ENCODE measurements at places on chromosomes 6 and 20. TPM values are rescaled to one million over a fixed set of nuclear protein-coding genes. Genes with fewer than 3 reads are reported as not detected.
A peak's percentile ranks its signal among the peaks of the same experiment; 100 is the strongest.

GRCh38 chr6:51472745-51473487 lies 614.5 kb downstream of the PKHD1 start:
- H3K27me3 ChIP-seq: no peaks in the 10 kb centered on the region
- H3K27ac ChIP-seq: no peak overlapping the region
- no peaks in the 10 kb centered on the region for H3K4me1 ChIP-seq
- no peak for DNase-seq
- no peak overlapping the region for H3K4me3 ChIP-seq

DNA sequence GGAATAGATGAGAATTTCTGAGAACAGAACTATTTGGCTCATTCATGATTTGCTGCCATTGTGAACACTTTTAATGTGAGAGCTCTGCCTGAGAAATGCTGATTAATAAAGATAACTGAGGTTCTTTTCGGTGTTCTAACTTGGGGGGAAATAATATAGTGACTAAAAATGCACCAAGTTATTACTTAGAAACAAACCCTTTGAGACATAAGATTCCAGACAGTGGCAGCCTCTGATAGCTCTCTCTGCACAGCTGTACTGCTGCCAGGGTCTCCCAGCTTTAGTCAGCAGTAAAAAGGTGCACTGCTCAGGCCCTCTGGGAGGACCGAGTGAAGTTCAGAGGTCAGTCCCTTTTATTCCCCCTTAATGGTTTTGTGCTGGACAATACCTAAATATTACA lies 2.5 kb upstream of the PRDM1 start:
- peak overlapping the region; percentile 92 for H3K27ac ChIP-seq
- no peaks in the 10 kb centered on the region for H3K27me3 ChIP-seq
- H3K36me3 ChIP-seq: no peaks in the 10 kb centered on the region
- no peak for DNase-seq
- H3K4me3 ChIP-seq: no peak overlapping the region

KCNQ5 gene
- total RNA-seq: 0.33 TPM

GRM1 gene
- 0.16 TPM for total RNA-seq

GRCh38 chr6:15995493-15995892 lies 133.4 kb upstream of the MYLIP start:
- no peak for DNase-seq
- H3K36me3 ChIP-seq: no peaks in the 10 kb centered on the region
- H3K27me3 ChIP-seq: no peaks in the 10 kb centered on the region
- peak overlapping the region; percentile 40 for H3K27ac ChIP-seq
- no peaks in the 10 kb centered on the region for H3K4me1 ChIP-seq
- no peak overlapping the region for H3K4me3 ChIP-seq

DNA sequence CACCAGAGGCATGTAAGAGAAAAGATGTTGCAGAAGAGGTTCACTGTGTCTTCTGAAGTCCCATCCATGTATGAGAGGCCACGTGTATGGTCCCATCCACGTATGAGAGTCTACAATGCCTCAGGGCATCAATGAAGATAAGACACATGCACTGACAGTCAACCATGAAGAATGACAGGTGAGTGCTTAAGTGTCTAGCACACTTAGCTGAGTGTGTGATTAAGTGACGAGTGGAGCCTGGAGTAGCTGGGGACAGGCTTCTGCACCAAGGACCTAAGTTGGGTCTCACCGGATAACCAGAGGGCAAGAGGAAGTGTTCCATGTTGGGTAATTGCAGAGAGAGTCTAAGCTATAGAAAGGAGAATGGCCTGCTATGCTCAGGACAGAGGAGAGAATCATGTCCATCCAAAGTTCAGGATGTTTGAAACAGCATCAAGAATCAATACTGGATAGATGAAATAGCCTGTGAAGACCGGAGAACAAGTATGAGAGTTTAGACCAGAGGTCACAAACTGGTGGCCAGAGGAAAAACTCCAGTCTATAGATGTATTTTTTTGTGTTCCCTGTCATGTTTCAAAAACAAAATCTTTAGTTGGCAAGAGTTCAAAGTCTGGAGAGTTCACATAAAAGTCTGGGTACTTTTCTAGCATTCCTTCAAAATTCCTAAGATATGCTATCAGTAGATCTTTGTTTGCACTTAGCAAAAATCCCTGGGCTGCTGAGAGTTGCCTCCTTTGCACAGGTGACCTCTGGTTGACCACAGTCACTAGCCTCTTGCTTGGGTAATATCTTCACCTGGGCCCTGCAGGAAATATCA lies 165.8 kb downstream of the KIF16B start:
- no peak overlapping the region for H3K27ac ChIP-seq
- DNase-seq: no peak
- no peak overlapping the region for H3K4me3 ChIP-seq
- H3K4me1 ChIP-seq: no peaks in the 10 kb centered on the region
- no peaks in the 10 kb centered on the region for H3K27me3 ChIP-seq

GRCh38 chr6:139364302-139364981 lies 10.0 kb downstream of the CITED2 start:
- H3K36me3 ChIP-seq: no peaks in the 10 kb centered on the region
- H3K27me3 ChIP-seq: no peaks in the 10 kb centered on the region

DNA sequence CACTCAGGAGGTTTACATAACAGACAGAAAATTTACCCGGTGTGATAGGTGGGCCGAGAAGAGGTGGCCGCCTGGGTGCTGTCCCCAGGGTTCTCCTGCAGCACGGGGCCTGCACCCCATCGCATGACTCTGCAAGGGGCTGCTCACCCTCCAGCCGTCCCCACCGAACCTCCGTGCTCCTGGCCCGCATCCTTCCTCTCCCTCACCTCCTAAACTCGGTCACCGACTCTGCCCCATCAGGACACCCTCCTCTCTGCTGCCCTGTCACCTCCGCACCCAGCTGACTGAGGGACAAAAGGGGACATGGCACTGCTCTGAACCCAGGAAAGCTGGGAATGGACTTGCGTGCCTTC lies 147.6 kb downstream of the SYNDIG1 start:
- no peak overlapping the region for H3K27ac ChIP-seq
- H3K36me3 ChIP-seq: no peaks in the 10 kb centered on the region
- no peak for DNase-seq
- peaks cover 34% of the 10 kb centered on the region for H3K27me3 ChIP-seq
- no peaks in the 10 kb centered on the region for H3K4me1 ChIP-seq
- no peak overlapping the region for H3K4me3 ChIP-seq

- no peak for DNase-seq
- H3K4me3 ChIP-seq: no peak overlapping the region
- H3K27me3 ChIP-seq: no peaks in the 10 kb centered on the region
- no peaks in the 10 kb centered on the region for H3K4me1 ChIP-seq
Measured at GRCh38 chr6:146679386-146679785, 80.6 kb downstream of the ADGB start.

DNA sequence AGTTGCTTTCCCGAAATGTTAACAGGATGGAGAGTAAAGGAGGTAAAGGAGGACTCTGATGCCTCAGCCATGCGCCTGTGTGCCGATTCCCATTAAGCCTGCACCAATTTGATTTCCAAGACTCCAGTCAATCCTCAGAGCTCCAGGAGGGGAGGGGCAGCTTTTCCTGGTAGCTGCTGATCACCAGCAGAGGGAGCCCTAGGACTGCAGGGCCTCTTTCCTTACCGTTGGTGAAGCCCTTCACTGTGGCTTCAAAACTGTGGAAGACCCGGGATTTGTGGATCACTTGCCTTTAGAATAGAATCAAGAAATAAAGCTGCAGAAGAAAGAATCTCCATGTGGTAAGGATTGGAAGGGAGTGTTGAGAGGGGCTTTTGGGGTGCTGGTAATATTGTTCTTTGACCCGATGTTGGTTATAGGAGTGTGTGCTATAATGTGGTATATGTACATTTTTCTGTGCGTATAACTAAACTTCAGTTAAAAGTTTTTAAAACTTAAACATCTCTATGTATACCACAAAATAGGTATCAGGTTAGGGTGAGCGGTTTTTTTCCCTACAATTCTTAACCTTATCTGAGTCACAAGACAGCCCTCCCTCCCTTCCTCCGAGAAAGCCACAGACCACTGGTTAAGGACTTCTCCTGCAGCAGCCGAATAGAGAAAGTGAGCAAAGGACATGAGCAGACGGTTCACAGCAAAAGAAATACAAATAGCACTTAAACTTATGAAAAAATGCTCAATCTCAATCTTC lies 6.9 kb upstream of the OSER1 start:
- no peak overlapping the region for H3K4me3 ChIP-seq
- no peak overlapping the region for H3K27ac ChIP-seq
- H3K4me1 ChIP-seq: no peaks in the 10 kb centered on the region

SLC16A10 gene
- total RNA-seq: 5.4 TPM

- no peak overlapping the region for H3K27ac ChIP-seq
- H3K27me3 ChIP-seq: no peaks in the 10 kb centered on the region
- H3K4me3 ChIP-seq: no peak overlapping the region
- no peaks in the 10 kb centered on the region for H3K4me1 ChIP-seq
Measured at GRCh38 chr20:3350422-3350821, 57.0 kb downstream of the DNAAF9 start.

GRCh38 chr6:133040803-133041419 lies 200.2 kb upstream of the EYA4 start:
- H3K4me1 ChIP-seq: no peaks in the 10 kb centered on the region
- no peaks in the 10 kb centered on the region for H3K36me3 ChIP-seq
- no peak overlapping the region for H3K27ac ChIP-seq
- no peak overlapping the region for H3K4me3 ChIP-seq
- no peak for DNase-seq
- no peaks in the 10 kb centered on the region for H3K27me3 ChIP-seq

GRCh38 chr20:8074931-8075330 lies 55.4 kb upstream of the TMX4 start:
- no peak overlapping the region for H3K4me3 ChIP-seq
- no peak for DNase-seq
- no peaks in the 10 kb centered on the region for H3K36me3 ChIP-seq
- H3K27me3 ChIP-seq: no peaks in the 10 kb centered on the region

DNA sequence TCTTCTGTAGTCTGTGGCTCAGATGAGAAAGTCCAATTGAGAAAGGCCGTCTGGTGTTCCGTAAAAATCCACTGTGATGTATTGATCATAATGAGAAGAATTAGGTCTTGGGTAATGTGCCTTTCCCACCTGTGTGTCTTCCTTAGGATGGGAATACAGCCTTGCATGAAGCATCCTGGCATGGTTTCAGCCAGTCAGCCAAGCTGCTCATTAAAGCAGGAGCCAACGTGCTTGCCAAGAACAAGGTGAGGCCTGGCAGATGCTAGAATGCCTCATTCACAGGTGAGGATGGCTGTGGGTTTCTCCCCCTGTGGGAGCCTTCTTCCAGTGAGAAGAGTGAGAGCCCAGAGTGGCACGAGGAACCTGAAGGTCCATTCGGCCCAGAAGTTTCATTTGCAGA lies 32.7 kb downstream of the LYRM2 start:
- no peak for DNase-seq
- no peak overlapping the region for H3K4me3 ChIP-seq
- no peak overlapping the region for H3K27ac ChIP-seq
- no peaks in the 10 kb centered on the region for H3K36me3 ChIP-seq

DNA sequence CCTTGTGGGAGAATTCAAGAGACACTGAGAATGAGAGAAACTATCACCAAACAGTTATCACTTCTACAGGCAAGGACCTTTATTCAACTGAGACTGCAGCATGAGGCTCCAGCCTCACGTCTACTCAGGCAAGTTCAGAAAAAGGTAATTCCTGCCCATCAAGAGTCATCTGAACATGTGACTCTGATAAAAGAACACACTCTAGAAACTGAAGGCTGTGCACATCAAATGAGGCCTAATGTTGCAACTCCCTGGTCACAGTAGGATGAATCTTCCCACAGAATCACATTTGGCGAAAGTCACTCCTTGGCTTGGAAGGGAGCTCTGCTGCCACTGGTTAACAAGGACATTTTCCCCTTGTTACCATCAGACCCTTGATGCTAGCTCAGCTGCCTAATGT lies 71.2 kb upstream of the EMILIN3 start:
- no peak overlapping the region for H3K27ac ChIP-seq
- H3K4me1 ChIP-seq: no peaks in the 10 kb centered on the region
- H3K4me3 ChIP-seq: no peak overlapping the region
- H3K36me3 ChIP-seq: peaks cover 21% of the 10 kb centered on the region

DNA sequence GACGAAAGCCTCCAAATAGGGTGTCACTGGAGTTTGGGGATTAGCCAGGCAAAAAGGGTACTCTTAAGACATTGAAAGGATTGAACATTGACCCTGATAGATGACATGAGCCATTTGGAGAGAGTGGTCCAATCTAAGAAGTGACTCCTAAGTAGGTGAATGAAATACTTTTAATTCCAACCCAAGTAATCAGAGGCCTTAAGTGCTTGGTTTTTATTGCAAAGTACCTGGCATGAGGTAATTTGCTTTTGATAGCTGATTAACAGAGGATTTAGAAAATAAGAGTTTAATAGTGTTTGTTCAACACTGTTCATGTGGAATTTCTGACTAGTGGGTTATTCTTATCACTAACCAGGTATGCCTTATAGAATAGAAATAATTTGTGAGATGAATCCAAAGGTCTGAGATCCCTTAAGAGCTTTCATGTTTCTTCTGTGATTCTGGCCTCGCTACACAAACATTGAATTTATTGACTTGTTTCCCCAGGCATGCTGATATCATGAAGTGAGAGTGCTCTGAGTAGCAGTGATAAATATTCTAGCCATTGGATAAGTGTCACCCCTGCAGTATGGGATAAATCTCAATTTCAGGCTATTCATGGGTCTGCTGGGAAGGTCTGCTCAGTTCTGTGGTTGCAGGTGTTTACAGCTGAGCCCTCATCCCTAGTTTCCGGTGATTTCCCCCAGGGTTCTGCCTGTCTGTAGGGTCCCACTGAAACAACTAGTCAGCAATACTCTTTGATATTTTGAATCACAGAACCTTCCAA lies 6.5 kb downstream of the NCOA7 start:
- H3K27me3 ChIP-seq: no peaks in the 10 kb centered on the region
- DNase-seq: no peak
- peak overlapping the region; percentile 4 for H3K27ac ChIP-seq
- no peak overlapping the region for H3K4me3 ChIP-seq
- H3K4me1 ChIP-seq: no peaks in the 10 kb centered on the region

SLC22A7 gene
- total RNA-seq: not detected

SIRPD gene
- total RNA-seq: not detected

DNA sequence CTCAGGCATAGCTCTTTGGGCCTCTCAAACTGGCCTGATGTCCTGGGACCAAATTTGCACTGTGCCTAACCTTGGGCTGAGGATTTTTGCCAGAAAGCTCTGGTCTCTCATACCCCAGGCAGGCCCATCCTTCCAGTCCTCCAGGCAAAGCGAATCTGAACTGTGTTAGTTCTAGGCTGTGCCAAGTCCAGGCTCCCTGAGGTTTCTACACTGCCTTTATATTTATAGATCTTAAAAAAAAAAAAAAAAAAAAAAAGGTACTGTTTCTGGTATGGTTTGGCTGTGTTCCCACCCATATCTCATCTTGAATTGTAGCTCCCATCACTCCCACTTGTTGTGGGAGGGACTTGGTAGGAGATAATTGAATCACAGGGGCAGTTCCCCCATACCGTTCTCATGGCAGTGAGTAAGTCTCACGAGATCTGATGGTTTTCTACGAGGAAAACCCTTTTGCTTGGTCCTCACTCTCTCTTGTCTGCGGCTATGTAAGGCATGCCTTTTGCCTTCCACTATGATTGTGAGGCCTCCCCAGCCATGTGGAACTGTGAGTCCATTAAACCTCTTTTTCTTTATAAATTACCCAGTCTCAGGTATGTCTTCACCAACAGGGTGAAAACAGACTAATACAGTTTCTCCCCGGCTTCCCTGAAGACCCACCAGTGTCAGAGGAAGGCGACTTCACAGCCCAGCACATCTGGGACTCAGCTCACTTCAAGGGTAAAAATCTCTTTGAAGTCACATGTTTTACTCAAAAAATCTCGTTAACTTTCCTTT lies 39.0 kb upstream of the TBXT start:
- DNase-seq: no peak
- H3K27me3 ChIP-seq: no peaks in the 10 kb centered on the region
- H3K36me3 ChIP-seq: no peaks in the 10 kb centered on the region

- no peaks in the 10 kb centered on the region for H3K36me3 ChIP-seq
- H3K4me1 ChIP-seq: peaks cover 6% of the 10 kb centered on the region
- H3K27ac ChIP-seq: peak overlapping the region; percentile 54
- no peak for DNase-seq
Measured at GRCh38 chr20:1882026-1882425, 13.2 kb upstream of the SIRPA start.
